CD4-positive, alpha-beta T cell treated with Interleukin-6 for 4 hours (primary cell): ENCODE measurements at places on chromosomes 2 and 18.
A peak's percentile ranks its signal among the peaks of the same experiment; 100 is the strongest.

DNA sequence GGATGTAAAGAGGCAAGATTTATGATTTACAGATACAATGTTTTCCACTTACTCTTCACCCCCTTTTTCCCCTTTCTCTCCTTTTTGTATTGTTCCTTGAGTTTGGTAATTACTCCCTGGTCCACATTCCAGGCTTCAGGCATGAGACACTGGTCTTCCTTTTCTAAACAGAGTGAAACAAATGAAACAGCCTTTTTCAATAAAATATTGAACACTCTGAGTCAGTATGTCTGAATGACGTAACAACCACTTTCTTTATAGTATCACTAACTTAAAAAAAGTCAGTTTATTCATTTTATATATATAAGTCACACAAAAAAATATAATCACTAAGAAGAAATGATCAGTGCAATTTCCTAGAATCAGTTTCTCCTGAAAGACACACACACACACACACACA, 79.7 kb downstream of the STRN start:
- DNase-seq = no peak

DNA sequence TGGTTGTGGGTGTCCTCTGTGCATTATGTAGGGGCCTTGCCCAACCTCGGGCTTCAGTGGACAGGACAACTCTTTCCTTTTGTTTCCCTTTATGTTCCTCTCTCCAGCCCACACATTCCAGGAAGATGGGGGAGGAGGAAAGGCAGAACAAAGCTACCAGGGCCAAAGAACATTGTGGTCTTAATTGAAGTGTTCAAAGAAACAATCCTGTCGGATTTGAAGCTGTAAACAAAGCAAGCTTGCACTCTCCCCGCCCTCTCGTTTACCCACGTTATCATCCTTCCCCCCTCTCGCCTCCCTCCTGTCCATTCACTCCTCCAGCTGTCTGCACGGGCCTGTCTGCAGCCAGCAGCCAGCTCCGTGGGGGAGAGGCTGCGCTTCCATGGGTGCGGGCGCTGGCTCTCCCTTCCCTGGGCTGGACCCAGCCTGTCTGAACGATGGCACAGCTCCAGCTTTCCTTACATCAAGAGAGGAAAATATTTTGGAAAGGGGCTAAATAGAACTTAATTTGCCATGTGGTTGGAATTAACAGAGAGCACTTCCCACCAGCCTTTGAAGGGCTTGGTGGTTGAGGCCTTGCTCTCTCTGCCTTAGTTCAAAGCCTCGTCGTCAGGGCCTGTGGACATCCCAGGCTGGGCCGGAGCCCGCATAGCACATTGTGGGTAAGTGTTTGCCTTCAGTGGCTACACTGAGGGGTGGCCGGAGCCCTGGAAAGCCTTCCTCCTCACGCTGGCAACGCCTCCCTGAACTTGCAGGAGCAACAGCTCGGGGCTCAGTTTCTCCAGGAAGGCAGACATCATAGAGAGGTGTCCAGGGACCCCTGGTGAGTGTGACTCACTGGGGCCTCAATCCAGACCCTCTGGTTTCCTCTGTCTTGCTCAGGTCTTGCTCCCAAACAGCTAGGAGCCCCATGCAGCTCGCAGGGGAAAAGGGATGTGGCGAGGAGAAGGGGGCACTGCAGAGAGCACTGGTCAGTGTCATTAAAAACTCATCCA, 60.6 kb upstream of the HS6ST1 start:
- DNase-seq = no peak

- DNase-seq = no peak
Observed at GRCh38 chr2:16943279-16943958, 277.8 kb upstream of the CYRIA start.

- DNase-seq = no peak
Observed at GRCh38 chr18:28635530-28635929, 458.6 kb upstream of the CDH2 start.

DNA sequence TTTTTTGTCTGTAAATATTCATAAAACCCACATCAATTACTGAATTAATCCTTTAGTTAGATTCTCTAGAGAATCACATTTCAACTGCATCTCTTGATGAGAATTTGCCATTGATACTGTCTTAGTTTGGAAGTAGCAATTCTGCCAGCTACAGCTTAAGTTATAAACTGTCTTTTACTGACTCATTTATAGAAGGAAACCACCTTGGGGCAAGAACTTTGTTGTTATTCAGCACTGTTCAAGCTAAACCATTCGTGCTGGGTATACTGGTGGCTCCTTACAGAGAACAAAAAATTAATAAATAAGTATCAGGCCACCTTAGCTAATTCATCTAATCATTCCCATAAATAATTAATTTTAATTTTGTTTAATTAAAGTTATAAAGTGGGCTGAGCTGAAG, 1082.6 kb upstream of the CELF4 start:
- no peak for DNase-seq

GRCh38 chr18:58177004-58177717, 133.1 kb downstream of the NEDD4L start:
- DNase-seq = no peak

DNA sequence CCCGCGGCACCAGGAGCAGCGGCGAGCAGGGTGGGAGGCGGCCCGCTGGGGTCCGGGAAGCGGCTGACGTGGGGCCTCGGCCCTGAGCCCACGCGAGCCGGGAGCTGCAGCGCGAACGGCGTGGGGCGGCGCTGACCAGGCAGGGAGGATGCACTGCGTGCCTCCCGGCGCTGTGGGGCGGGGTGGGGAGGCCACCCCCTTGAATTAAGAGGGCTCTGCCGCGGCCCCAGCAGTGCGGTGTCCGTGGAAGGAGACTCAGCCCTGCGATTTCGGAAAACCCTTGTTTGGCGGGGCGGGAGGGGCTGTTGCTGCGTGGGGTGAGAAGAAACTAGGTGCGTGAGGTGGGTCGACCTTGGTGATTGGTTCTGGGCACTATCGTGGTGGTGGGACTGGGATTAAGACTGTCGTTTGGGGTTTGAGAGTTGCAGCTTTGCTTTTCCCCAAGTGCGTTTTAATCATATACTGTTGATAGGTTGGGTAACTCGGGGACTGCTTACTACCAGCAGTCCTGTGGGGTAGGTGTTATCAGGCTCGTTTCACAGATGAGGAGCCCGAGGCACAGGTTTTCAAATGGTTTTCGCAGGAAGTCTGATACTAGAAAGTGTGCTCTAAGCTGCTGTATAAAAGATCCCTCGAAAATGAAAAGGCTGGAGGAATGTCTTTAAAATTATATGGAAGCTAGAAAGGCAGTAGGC, 722 bp downstream of the ACSL3 start:
- DNase-seq = peak; percentile 44

- DNase-seq = no peak
Observed at GRCh38 chr2:229454934-229455631, 184.0 kb upstream of the PID1 start.

DNA sequence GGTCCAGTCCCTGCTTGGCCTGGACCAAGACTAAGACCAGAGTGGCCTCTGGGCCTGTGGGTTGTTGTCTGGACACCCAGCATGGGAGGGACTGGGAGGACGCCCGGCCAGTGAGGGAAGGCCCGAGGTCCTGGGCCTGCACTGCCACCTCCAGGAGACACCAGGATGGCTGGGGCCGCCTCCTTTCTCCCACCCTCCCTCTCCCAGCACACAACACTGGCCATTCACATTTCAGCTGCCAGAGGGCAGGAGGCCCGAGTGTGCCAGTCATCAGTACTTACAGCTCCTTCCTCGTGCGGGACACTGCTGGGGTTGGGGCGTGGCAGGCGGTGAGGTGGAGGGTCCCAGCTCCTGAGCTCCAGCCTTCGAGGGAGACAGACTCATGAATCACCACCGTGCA, 133.5 kb downstream of the ASB1 start:
- no peak for DNase-seq

DNA sequence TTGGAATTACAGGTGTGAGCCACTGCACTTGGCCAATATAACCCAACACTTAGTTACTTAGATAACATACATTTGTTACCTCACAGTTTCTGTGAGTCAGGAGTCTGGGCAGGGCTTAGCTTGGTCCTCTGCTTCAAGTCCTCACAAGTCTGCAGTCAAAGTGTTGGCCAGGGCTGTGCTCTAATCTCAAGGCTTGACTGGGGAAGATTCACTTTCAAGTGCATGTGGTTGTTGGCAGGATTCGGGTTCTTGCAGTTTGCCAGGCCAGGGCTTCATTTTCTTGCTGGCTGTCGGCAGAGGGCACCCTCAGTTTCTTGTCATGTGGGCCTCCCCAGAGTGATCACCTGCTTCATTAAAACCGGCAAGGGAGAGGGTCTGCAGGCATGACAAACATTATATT, 103.7 kb downstream of the SLC4A3 start:
- no peak for DNase-seq

DNA sequence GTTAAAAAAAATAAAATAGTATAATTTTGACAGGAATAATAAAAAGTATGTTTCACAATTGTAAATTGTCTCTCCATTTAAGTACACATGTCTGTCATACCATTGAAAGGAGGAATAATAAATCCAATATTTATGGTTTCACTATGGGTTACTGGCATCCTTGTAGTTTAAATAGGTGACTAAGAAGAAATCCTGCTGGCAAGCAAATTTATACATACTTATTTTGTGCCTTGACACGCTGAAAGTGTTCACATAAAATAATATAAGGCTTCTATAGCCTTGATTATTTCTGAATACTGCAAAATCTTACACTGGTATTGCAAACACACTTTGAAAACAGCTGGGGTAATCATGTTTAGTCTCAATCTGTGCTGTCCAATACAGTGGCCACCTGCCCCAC, 138.3 kb upstream of the ETAA1 start:
- no peak for DNase-seq

DNA sequence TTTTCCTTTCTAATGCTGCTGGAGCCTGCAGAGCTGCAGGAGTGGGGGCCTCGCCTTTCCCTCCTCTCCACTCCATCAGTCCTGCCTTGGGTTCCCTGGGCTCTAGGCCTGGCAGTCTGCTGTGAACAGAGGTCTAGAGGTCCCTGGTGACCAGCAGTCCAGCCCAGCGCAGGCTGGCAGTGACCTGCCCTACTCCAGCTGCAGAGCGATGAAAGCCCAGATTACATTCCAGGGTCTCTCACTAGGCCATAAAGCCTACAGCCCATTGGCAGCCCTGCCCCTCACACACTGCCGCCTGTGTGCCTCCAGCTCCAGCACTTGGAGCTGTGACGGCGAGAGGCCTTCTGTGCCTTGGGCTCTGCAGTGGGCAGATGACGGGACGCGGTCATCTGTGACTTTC, 14.8 kb upstream of the MAL start:
- no peak for DNase-seq

DNA sequence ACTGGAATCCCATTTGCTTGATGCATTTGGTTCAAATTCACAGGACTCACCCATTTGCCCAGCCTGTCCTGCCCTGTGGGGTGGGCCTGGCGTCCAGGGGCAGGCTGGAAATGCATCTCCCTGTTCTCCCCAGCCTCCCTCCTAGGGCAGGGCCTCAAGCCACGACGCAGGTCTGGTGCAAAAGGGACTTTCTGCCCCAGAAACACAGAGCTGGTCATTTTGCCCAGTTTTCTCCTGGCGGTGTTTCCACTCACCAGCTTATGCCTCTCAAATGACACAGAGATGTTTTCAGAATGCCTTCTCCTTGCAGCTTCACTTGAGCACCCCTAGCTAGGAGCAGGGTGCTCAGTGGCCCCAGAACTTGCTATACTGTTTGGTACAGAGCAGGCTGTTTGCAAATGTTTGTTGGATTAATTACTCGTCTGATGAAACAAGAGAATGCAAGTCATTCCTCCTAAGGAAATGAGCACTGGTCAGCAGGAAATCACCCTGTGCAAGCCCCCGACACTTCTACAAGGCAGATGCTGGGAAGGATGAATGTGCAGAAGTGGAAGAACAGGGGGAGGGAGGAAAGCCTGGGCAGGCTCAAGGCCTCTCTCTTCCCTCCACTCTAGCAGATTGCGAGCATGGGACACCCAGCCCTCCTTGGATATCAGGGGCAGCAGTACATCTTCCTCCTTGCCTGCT, 164.3 kb upstream of the APCDD1 start:
- no peak for DNase-seq

DNA sequence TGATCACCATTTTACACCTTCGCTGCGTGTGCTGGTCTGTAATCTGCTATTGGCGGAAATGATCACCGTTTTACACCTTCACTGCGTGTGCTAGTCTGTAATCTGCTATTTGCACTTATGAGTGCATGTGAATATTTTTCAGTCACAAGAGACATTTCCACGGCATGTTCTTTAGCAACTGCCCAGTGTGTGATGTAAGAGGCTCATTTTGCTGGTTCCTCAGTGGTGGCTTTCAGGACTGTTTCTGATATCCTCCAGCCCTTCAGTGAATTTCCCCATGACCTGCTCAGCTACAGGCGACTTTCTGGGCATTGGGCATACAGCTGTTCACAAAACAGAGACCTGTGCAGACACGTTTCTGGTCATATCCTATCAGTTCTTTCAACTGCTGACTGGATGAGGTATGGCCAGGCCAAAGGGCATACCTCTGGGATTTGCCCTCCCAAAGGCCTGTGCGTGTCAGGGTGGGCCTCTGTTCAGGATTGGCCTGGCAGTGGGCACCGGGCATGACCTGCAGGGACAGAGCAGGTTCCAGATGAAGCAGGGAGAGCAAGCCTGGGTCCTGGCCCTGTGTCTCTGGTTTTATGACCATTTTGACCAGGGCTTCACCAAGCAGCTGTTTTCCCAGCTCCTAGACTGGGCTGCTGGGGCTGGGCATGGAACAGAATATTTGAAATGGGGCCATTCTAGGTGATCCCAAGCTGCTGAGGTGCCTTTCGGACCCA, 521 bp upstream of the PROM2 start:
- no peak for DNase-seq

DNA sequence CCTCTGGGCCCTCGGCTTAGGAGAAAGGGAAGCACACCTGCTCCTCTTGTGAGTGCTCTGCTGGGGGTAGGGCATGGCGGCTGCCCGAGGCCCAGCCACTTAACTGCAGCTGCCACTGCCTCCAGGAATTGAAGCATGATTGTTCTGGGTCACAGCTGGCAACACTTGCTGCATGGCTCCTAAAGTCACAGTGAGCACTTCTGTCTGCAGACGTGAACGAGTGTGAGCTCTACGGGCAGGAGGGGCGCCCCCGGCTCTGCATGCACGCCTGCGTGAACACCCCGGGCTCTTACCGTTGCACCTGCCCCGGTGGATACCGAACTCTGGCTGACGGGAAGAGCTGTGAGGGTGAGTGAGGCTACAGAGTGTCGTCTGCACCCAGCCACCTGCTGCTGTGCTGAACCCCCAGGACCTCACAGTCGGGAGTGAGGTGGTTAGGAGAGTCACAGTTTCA, 44.4 kb downstream of the FBLN7 start:
- peak; percentile 86 for DNase-seq

DNA sequence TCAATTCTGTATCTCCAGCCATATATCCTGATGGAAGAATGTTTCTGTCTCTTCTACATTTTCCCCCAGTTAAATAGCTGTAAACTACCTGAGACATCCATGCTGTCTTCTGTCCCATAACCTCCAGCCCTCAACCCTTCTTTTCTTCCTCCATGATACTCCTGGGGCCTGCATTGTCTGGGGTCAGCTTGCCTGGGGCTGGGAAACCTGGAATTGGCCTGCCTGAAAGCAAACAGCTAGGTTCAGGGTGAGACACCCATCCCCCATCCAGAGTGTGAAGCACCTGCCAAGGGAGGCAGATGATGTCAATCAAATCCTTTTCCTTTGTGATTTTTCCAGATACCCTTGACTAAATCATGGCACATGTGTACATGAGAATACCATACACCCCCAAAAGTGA, 313.7 kb upstream of the MGAT5 start:
- no peak for DNase-seq
